ENCODE measurements at places on chromosomes 13 and 19.

GRCh38 chr19:33528404-33528803 lies 6.8 kb upstream of the PEPD start:
- no peak for DNase-seq

GRCh38 chr13:51206584-51206983 lies 15.6 kb upstream of the FAM124A start:
- DNase-seq = no peak

- no peak for DNase-seq
Observed at GRCh38 chr19:12953799-12954611, 3.0 kb downstream of the GADD45GIP1 start.

DNA sequence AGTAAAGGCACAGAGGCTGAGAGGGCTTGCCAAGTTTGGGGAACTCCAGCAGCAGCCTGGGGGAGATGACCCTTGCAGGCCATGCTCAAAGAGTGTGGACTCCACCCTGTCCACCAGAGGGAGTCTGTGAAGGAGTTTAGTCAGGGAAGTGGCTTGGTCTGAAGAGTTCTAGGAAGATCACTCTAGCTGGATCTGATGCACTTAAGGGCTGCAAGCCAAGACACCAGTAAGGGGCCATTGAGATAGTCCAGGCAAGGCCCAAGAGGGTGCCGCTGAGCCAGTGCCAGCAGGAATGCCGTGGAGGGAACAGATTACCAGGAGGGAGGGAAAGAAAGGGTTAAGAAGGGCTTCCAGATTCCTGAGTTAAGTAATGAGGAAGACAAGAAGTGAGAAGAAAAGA lies 68.7 kb downstream of the ZAR1L start:
- no peak for DNase-seq

- peak; percentile 11 for DNase-seq
Observed at GRCh38 chr19:11767633-11768133, 883 bp downstream of the ZNF441 start.

GRCh38 chr19:55131421-55131820 lies 14.0 kb upstream of the PPP1R12C start:
- DNase-seq = no peak

DNA sequence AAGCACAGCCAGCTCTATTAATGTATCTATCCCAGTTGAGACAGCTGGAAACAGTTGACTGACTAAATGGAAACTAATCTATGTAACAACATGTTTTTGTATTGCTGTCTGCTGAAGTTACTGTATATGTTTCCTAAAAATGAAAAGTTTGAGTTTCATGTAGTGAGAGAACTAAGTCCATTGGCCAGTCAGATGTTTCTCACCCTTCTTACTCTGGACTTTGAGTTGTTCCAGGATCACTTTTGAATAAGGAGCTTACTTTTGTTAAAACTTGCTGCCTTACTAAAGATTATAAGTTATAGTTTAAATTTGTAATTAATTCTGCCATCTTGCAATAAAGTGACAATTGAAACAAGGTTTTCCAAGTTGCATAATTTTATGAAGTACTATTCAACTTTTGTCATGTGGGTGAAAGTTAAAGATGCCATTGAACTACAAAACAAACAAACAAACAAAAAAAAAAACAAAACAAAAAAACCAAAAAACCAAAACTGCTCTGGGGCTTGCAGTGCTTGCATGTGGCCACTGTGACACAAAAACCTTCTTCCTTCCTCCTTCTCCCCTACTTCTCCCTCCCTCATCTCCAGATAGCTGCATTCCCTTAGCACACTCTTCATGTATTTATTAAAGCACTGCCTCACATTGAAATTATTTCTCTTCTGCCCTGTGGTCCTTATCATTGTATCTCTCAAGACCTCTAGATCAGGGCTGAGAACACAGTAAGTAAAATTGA lies 15.3 kb downstream of the WDFY2 start:
- no peak for DNase-seq

DNA sequence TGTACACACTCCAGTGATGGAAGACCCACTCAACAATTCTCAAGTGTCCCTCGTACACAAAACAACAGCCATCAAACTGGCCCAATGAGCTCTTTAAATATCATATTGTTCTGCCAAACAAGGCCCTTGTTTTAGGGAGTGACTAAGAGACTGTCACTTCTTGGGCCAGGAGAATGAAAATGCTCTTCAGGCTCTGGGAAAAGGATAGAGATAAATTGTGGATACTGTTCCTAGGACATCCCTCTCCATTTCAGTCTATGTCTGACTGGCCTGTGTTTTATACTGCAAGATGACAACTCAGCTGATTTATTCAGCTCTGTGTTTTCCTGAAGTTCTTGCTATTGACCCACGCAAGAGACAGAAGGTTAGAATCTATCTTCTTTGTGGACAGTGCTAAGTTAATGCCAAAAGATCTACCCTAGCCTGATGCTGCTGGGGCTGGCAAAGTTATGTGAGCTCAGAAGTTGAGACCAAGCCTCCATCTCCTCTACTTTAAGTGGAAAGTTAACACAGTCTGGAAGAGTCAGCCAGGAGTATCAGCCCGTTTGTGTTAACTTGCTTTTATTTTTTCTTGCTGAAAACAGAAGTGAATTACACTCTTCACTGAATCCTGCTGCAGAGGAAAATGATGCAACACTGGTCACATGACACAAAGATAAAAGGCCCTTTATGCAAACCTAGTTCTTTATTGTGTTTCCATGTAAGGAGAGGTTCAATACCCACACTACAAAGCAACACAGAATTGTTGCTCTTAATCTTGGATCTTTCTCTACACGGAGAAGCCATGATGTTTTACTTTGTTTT lies 14.6 kb downstream of the FRY start:
- peak; percentile 3 for DNase-seq

DNA sequence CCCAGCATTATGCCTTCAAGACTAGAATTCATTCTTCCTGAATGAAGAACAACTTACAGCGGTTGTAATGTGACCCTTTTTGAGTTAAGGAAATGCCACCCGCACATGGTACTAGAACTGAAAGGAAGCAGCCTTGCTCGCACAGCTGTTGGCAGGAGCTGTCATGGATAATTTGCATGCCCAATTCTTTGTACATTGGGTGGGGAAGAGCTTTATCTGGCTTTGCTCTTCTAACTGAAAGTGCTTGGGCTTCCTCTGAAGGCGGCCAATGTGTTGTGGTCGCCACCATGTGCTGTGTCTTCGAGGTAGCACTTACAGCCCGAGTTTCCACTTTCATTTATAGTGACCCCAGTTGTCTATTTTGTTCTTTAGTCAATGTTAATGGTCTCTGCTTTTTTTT lies 3.4 kb downstream of the CCNE1 start:
- no peak for DNase-seq

GRCh38 chr13:108594153-108594552 lies 35.3 kb upstream of the MYO16 start:
- DNase-seq = no peak

- peak; percentile 15 for DNase-seq
Observed at GRCh38 chr13:93621051-93621450, 394.4 kb downstream of the GPC6 start.

- DNase-seq = no peak
Observed at GRCh38 chr13:106367361-106367971, 168.0 kb downstream of the EFNB2 start.

DNA sequence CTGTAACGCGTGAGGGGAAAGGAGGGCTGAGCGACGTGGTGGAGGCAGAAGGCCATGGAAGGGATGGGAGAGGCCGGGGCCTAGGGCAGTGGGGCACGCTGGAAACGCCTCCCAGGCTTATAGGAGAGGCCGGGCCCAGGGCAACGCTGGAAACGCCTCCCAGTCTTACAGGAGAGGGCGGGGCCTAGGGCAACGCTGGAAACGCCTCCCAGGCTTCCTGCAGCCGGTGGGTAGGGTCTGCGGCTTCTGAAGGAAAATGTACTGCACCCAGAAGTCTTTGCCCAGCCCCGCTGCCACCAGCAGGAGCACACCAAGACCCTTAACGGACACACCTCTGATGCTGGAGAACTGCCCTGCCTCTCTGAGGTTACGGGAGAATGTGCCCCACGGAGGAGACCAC lies 9.1 kb downstream of the CACTIN start:
- no peak for DNase-seq

- no peak for DNase-seq
Observed at GRCh38 chr19:6772028-6772865, at the start of gene VAV1. TSS of gene VAV1 (plus strand) at chr19:6772708. CDS start at chr19:6772808, 100 bp downstream.

DNA sequence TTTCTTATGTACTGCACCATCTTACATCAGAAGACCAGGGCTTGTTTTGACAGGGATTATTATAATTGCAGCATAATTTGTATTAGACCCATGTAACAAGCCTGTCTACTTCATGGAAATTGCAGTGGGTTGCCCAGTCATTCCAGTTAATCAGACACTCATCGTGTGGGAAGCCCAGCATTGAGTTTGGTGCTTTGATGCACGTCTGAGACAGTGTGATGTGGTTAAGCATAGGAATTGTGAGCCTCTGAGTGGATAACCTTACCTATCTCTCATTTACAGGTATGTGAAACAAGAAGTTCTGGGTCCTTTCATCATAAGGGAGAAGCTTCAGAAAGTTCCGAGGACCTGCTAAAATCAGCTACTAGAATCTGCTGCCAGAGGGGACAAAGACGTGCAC lies 12.8 kb downstream of the RGCC start:
- DNase-seq = no peak

GRCh38 chr13:35964863-35965180 lies 166.4 kb downstream of the DCLK1 start:
- DNase-seq = no peak

GRCh38 chr13:31009166-31009565 lies 76.7 kb downstream of the TEX26 start:
- peak; percentile 60 for DNase-seq

GRCh38 chr19:8609279-8610040 lies 1.1 kb downstream of the ADAMTS10 start:
- DNase-seq = no peak

DNA sequence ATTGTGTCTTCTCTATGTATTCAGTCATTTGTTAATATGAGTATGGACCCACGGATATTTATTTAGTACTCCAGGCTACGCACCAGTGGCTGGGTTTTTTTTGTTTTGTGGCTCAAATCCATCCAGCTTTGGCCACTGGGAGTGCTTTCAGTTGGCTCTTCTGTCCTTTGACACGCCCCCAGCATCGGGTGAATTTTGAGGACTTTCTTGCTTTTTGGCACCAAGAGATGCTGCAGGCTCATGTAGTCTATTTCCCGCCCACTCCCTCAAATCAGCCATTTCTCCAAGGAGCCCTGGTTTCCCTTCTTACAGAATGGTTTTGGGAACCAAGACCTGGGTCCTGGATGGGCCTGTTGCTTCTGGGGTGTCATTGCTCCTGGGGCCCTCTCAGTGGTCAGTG lies 55.8 kb downstream of the SMARCA4 start:
- DNase-seq = no peak

DNA sequence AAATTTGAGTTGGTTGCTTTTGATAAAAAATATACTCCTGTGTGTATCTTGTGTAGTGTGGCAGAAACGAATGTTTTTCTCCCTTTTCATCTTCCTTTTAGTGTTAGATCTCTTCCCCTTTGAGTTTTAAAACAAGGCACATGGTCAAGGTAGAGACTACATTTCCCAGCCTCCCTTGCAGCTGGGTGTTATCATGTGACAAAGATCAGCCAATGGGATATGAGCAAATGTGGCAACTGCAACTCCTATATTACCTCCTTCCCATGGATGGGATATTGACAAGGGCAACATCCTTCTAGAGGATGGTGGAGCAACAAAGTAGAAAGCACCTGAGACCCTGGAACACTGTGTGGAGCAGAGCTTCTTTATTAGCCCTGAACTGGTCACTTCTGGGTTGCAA lies 42.4 kb downstream of the ADGRE3 start:
- DNase-seq = peak; percentile 1

DNA sequence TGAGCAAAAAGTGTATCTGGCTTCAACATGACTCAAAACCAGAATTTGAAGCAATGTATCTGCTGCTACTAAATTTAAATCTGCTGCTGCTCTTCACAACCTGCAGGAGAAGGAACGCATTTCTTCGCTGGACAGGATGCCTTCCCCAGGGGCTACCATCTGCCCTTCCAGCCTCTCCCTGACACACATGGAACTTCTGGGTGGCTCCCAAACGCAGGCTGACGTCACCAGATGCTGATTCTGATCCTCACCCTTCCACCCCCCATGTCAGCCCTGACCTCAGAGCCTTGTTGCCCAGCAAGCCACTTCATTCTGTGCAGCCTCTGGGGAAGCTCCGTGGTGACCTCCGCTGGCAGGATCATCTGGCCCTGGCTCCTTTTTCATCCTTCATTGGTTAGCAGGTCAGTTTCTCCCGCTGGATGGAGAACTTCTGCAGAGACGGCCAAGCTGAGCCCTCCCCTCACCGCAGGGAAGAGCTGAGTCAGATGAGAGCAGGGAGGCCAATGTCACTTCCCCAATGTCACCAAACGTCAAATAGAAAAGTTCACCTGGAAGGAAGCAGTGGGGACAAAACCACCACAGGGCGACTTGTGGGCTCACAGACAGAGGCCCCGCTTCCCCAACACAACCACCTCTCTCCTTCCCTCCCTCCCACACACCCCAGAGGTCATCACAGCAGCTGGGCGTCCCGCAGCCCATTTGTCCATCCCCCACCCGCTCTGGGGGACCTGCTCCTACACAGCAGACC lies 14.0 kb upstream of the RAB20 start:
- DNase-seq = no peak

- no peak for DNase-seq
Observed at GRCh38 chr13:22454586-22454985, 726.2 kb upstream of the SGCG start.

DNA sequence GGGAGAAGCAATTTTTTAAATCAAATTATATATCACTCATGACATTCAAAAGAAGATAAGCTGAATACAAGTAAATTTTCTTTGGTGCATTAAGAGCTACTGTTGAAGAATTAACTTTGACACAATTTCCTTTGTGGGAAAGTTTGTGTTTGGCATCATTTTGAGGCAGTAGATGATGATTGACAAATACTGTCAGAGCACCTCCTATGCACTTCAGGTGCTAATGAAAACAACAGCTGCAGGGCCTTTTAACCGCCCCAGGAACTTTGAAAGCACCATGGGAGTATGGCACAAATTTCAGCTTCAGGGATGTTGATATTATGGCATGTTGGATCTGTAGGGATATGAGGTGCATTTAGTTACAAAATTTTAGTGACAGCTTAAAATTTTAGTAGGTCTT lies 21.0 kb upstream of the DLEU7 start:
- no peak for DNase-seq

DNA sequence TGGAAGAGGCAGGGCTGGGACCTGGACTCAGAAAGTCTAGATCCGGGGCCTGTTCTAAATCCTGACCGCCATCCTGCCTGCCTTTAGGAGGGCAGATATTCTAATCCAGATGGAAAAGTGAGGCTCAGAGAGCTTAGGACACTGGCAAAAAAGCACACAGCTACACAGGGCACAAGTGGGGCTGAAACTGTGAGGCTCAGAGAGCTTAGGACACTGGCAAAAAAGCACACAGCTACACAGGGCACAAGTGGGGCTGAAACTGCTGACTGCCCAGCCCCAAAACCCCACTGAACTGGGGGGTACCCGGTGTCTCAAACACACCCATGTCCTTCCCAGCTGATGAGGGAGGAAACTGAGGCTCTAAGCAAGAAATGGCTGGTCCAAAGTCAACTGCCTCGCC lies 2.0 kb downstream of the AKT1S1 start:
- no peak for DNase-seq

DNA sequence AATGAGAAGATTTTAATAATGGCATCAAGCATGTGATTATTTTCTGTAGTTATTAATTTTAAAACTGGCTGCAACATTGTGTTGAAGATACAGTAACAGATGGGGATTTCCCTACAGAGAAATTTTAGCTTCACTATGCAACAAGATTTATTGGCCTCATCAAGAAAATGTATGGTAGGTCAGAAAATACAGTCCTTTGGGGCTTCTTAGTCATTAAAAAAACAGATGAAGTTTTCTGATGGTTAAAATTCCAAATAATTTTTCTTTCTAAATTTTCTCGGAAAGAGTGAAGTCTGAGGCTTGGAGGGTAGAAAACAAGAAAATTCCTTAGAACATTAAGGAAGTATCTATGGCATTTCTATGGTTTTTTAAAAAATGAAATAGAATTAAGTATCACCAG lies 1790.8 kb upstream of the PCDH20 start:
- DNase-seq = no peak
